ENCODE measurements at places on chromosomes 3 and 15. TPM values are rescaled to one million over a fixed set of nuclear protein-coding genes. Genes with fewer than 3 reads are reported as not detected.

STX19 gene
- polyA plus RNA-seq, result not detected

CEP97 gene
- 1.2 TPM for polyA plus RNA-seq

GNAT1 gene
- polyA plus RNA-seq, result not detected

LZTFL1 gene
- polyA plus RNA-seq, result 8.3 TPM

KLHL40 gene
- polyA plus RNA-seq, result not detected

NR1I2 gene
- polyA plus RNA-seq, result not detected

DNA sequence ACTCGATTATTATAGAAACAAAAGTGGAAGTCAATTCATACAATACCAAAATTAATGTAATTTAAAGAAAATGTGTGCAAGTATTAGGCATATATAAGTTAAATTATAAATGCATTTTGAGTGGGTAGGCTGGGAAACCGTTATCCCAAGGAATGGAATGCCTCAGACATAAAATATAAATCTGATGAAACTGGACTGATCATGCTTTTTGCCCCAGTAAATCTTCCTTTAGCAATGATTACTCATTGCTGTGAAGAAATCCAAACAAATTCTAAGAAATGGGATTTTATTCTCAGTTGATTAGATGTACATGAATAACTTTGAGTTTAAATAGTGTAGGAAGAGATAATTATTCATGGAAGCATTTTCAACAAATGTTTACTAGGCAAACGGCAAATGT is 185.5 kb upstream of the KCNMB2 start:
- peak overlapping the region; percentile 66 for H3K27ac ChIP-seq
- no peaks in the 10 kb centered on the region for H3K27me3 ChIP-seq
- H3K4me1 ChIP-seq, result peaks cover 7% of the 10 kb centered on the region
- no peaks in the 10 kb centered on the region for H3K36me3 ChIP-seq
- peak; percentile 58 for DNase-seq
- no peak overlapping the region for H3K4me3 ChIP-seq

GRCh38 chr3:118987477-118987876 is 47.2 kb downstream of the IGSF11 start:
- H3K36me3 ChIP-seq, result no peaks in the 10 kb centered on the region
- no peak overlapping the region for H3K4me3 ChIP-seq
- DNase-seq, result peak; percentile 3
- no peaks in the 10 kb centered on the region for H3K27me3 ChIP-seq
- no peak overlapping the region for H3K27ac ChIP-seq

- peaks cover 66% of the 10 kb centered on the region for H3K4me1 ChIP-seq
- H3K27ac ChIP-seq, result peak within 1 kb of the TSS; percentile 96
- peak within 1 kb of the TSS; percentile 73 for H3K4me3 ChIP-seq
- H3K27me3 ChIP-seq, result no peaks in the 10 kb centered on the region
Measured at GRCh38 chr15:73926219-73927002, at the start of gene LOXL1. Gene LOXL1 (plus strand): TSS chr15:73926462. CDS start chr15:73926784, 322 bp downstream.

DNA sequence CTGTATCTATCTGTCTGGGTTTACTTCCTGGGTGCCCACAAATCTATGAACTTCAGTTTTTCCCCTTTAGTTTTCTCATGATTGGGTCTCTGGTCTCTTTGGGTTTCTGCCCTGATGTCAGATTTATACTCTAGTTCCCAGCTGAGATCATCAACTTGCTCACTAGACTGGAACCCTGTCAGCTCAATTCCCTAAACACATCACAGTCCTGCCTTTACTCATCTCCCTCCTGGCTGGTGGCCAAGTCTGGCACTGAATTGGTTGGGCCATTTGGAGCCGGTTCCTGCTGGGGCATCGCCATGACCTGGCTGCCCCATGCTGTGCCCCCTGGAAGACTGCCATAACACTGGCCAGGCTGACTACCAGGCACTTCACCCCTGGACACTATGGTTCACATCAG is 345.3 kb downstream of the CHST2 start:
- H3K27ac ChIP-seq, result no peak overlapping the region
- no peak overlapping the region for H3K4me3 ChIP-seq
- H3K36me3 ChIP-seq, result no peaks in the 10 kb centered on the region
- DNase-seq, result peak; percentile 14

GRCh38 chr3:78257951-78258530 is 1218.1 kb downstream of the ROBO2 start:
- H3K27me3 ChIP-seq, result no peaks in the 10 kb centered on the region
- H3K36me3 ChIP-seq, result no peaks in the 10 kb centered on the region
- H3K4me3 ChIP-seq, result no peak overlapping the region
- no peak overlapping the region for H3K27ac ChIP-seq

- DNase-seq, result no peak
- H3K4me3 ChIP-seq, result no peak overlapping the region
- H3K27me3 ChIP-seq, result no peaks in the 10 kb centered on the region
- no peaks in the 10 kb centered on the region for H3K36me3 ChIP-seq
Measured at GRCh38 chr3:43028678-43029490, 49.8 kb downstream of the GASK1A start.

DNA sequence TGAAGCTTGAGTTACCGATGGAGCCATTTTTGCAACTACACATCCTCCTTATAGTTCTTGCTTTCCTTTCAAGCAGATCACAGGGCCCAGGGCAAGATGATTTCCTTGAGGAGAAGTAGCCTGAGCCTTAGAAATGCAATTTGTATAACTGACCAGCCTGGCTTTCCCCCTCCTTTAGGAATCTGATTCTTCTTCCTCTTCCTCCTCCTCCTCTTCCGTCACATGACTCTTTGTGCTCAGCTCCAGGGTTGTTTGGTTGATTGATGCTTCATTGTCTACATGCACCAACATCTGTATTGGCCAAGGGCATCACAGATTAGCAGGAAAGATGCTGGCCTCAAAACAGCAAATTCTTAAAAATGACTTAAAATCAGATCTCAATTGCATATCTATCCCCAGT is 3.3 kb downstream of the SNAPC5 start:
- no peak for DNase-seq
- no peaks in the 10 kb centered on the region for H3K27me3 ChIP-seq
- peaks cover 30% of the 10 kb centered on the region for H3K36me3 ChIP-seq
- no peak overlapping the region for H3K27ac ChIP-seq

DNA sequence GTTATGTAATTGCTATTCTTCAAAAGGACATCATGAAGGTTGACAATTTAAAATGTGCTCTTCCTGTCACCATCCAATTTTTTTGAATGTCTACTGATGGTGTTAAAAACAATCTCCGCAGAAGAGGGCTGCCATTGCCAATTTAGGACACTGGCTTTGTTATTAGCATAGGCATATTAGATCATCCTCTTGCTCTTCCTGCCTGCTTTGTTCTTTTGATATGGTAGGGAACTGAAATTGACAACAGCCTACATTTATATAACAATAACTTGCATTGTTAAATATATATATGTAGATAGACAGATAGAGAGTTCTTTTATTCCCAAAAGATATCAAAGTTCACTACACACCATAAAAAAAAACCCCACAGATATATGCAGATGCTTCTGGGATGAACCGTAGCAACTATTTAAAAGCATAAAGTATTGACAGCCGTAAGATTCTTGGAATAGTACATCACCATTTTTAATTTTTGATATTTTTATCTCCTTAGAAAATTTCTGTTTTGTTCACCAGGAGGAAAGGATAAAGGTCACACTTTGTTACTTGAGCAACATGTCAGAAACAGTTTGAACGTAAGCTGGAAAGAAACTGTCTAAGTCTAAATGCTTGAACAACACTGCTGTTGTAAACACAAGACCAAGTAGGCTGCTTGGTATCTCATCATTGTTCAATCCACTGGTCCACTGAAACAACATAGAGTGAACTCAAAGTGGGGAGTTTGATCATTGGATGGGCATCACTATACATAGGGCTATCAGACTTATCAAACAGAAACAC is 66.5 kb downstream of the MDFIC2 start:
- H3K27ac ChIP-seq, result no peak overlapping the region
- H3K27me3 ChIP-seq, result no peaks in the 10 kb centered on the region
- H3K36me3 ChIP-seq, result no peaks in the 10 kb centered on the region
- H3K4me3 ChIP-seq, result no peak overlapping the region
- DNase-seq, result no peak

DNA sequence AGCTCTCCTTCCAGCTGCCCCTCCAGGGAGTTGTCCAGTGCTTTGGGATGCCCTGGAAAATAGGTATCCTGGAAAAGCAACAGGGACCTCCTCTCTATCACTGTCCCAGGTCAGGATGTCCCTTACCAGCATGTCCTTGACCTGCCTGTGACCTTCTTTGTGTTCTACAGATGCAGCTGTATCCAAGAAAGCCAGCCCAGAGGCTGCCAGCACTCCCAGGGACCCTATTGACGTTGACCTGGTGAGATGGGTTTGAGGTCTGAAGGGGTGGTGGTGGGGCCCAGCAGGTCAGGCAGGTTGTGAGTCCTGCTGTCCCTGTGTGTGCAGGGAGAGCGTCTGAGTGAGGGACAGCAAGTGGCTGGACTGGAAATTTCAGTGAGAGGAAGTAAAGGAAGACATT is 30.2 kb downstream of the PML start:
- no peaks in the 10 kb centered on the region for H3K27me3 ChIP-seq
- no peak overlapping the region for H3K4me3 ChIP-seq
- peaks cover 14% of the 10 kb centered on the region for H3K4me1 ChIP-seq
- H3K27ac ChIP-seq, result peak overlapping the region; percentile 25
- peaks cover 37% of the 10 kb centered on the region for H3K36me3 ChIP-seq

DNA sequence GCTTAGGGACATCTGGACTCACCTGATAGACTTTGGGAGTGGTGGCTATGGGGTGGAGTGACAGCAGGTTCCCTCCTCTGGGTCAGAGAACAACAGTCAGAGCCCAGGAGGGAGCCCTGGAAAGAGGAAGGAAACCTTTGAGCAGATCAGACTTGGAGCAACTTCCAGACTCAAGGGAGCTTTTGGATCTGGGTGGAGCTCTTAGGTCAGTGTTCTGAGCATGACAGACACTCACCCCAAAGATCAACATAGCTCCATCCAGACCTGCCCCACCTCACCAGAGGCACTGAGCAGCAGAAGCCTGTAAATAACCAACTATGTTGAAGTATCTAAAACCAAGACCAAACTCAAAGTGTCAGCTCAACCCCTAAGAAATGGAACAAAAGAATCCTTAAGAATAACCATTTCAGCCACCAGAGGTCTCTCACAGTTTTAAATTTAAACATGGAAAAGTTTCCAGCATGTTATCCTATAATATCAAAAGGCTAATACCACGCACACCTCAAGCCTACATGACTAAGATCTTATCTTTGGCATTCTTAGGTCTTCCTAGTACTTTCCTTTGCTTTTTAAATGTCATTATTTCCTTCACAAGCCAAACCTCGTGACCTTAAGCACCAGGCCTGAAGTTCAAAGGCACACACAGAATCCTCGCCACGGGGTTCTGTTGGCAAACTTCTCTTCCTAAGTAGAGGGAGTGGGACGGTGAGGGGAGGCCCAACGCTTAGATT is 56.4 kb downstream of the UMPS start:
- no peak overlapping the region for H3K27ac ChIP-seq
- H3K4me3 ChIP-seq, result no peak overlapping the region
- H3K4me1 ChIP-seq, result peaks cover 14% of the 10 kb centered on the region
- peaks cover 4% of the 10 kb centered on the region for H3K36me3 ChIP-seq
- no peaks in the 10 kb centered on the region for H3K27me3 ChIP-seq

GRCh38 chr3:132499071-132499470 is 81.8 kb downstream of the DNAJC13 start:
- peaks cover 43% of the 10 kb centered on the region for H3K36me3 ChIP-seq
- H3K27ac ChIP-seq, result no peak overlapping the region
- H3K4me1 ChIP-seq, result no peaks in the 10 kb centered on the region
- DNase-seq, result no peak
- no peak overlapping the region for H3K4me3 ChIP-seq

- H3K27me3 ChIP-seq, result peaks cover 3% of the 10 kb centered on the region
- no peak for DNase-seq
- no peak overlapping the region for H3K4me3 ChIP-seq
- H3K27ac ChIP-seq, result no peak overlapping the region
- H3K36me3 ChIP-seq, result no peaks in the 10 kb centered on the region
- no peaks in the 10 kb centered on the region for H3K4me1 ChIP-seq
Measured at GRCh38 chr15:59736181-59736580, 47.1 kb upstream of the BNIP2 start.

- peak overlapping the region; percentile 100 for H3K27ac ChIP-seq
- H3K4me1 ChIP-seq, result peaks cover 15% of the 10 kb centered on the region
- no peaks in the 10 kb centered on the region for H3K36me3 ChIP-seq
- no peak overlapping the region for H3K4me3 ChIP-seq
Measured at GRCh38 chr3:119637679-119638477, 22.5 kb downstream of the POPDC2 start.

GRCh38 chr3:64148955-64149653 is 76.2 kb downstream of the PRICKLE2 start:
- peaks cover 23% of the 10 kb centered on the region for H3K4me1 ChIP-seq
- H3K36me3 ChIP-seq, result peaks cover 45% of the 10 kb centered on the region
- DNase-seq, result no peak
- H3K27ac ChIP-seq, result peak overlapping the region; percentile 53

DNA sequence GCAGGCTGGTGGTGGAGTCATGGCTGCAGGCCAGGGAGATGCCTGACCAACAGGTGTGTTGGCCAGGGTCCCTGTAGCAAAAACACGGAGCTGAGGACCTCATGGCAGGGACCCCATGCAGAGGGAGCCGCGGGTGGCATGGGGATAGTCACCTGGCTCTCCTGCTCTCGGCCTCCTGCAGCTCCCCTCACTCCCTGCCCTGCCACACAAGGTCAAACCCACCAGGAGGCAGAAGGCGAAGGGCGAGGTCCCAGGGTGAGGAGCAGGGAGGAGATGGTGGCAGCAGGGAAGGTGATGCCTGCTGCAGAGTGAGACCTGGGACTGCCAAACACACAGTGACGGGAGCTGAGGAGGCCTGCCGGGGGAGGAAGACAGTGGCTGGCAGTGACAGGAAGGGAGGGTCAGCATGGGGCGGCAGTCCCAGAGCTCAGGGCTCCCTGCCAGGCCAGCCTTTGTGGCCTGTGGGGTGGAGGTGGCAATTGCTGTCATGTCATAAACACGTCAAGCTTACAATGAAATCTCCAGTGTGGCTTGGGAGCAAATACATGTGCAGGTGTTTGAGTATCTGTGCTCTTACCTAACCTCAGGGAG is 144.3 kb downstream of the TJP1 start:
- H3K27me3 ChIP-seq, result no peaks in the 10 kb centered on the region
- H3K4me1 ChIP-seq, result peaks cover 5% of the 10 kb centered on the region
- no peak for DNase-seq

- H3K27me3 ChIP-seq, result no peaks in the 10 kb centered on the region
- H3K4me3 ChIP-seq, result no peak overlapping the region
- peaks cover 11% of the 10 kb centered on the region for H3K4me1 ChIP-seq
- H3K36me3 ChIP-seq, result no peaks in the 10 kb centered on the region
- peak; percentile 91 for DNase-seq
- H3K27ac ChIP-seq, result no peak overlapping the region
Measured at GRCh38 chr3:38730281-38730680, 80.8 kb upstream of the SCN5A start.

DNA sequence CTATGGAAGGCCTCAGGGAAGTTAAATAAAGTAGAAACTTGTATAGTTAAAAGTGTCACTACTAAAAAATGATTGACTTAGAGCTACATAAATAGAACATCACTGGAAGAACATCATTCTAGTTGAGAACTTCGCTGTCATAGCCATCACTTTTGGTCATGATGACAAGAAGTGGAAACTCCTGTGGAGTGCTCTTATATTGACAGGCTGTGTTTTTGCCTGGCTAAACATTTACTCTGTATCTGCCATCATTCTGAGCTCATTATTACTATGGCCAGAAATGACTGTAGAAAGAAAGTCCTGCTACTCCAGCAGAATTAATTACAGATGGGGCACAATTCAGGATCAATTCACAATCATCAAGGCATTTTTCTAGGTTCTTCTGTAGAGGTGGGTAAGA is 165.1 kb upstream of the GOLIM4 start:
- H3K27me3 ChIP-seq, result no peaks in the 10 kb centered on the region
- no peak for DNase-seq
- H3K27ac ChIP-seq, result no peak overlapping the region
- no peak overlapping the region for H3K4me3 ChIP-seq

- no peaks in the 10 kb centered on the region for H3K36me3 ChIP-seq
- H3K27ac ChIP-seq, result no peak overlapping the region
- H3K4me3 ChIP-seq, result no peak overlapping the region
- no peaks in the 10 kb centered on the region for H3K4me1 ChIP-seq
Measured at GRCh38 chr3:20527368-20527767, 341.4 kb upstream of the SGO1 start.

All from IMR-90 (cell line).